ENCODE measurements at places on chromosomes 1 and 21.
A peak's percentile ranks its signal among the peaks of the same experiment; 100 is the strongest.

GRCh38 chr1:6141592-6141991 lies 38.5 kb downstream of the CHD5 start:
- DNase-seq = no peak

DNA sequence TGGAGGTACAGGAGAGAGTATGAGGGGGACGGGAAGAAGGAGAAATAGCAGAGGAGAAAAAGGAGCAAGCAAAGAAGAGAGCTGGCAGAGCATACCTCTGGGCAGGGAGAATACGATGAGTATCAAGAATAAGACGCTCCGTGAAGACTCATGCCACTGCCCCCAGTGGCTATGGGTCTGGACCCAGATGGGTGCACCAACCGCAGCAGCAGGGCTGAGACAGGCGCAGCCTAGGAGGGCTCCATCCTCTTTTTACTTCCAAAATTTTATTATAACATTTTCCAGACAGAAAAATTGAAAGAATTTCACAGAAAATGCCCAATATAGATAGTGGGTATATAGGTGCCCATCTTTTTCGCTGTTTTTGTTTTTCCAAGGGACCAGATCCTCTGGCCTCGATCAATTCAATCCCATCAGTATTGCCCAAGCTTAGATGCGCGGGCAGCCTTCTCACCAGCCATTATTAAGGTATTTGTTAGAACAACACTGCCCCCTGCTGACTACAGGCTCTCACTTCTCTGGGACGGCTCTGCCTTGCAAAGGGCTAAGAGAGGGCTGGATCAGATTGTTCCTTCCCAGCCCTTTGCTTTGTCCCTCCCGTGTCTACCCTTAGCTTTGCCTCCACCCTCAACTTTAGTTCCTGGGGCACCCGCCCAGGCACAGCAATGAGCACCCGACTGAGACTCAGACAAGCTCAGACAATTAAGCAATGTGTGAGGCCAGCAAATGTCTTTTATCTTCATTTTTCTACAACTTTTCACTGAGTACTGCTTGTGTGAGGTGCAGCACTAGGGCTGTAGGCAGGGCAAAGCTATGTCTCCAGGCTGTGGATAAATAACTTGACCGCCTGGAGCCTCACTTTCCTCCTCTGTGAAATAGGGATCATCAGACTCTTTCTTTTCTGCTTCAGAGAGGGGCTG lies 17.5 kb upstream of the CAMK1G start:
- DNase-seq = peak; percentile 38

DNA sequence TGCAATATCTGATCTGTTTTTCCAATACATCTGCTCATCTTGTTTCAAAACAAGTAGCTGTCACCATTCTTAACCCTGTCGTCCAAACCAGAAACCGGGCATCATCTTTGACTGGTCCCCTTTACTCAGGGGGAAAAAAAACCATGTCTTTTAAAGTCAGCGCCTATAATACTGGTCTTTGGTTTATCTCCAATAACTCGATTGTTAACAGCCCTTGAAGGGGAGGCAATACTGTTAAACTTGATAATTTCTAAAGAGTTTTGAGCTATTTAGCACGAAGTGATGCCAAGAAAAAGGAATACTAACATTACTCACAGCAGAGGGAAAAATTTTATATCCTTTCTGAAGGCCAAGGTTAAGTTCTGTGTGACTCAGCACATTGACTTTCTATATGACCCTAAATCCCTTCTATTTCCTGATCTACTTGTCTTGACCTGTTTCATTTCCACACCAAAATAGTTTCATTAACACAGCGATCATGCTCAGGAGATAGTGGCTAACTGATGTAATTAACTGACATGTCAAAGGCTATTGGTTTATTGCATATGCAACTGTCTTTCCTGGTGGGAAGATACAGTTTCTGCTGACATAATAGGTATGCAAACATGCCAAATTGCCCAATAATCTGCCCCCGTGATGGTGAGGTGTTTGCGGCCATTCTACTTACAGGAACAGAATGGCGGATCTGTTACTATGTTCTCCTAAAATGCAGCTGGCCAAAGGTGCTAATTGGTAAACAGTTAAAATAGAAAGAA lies 59.1 kb downstream of the NFIA start:
- no peak for DNase-seq

DNA sequence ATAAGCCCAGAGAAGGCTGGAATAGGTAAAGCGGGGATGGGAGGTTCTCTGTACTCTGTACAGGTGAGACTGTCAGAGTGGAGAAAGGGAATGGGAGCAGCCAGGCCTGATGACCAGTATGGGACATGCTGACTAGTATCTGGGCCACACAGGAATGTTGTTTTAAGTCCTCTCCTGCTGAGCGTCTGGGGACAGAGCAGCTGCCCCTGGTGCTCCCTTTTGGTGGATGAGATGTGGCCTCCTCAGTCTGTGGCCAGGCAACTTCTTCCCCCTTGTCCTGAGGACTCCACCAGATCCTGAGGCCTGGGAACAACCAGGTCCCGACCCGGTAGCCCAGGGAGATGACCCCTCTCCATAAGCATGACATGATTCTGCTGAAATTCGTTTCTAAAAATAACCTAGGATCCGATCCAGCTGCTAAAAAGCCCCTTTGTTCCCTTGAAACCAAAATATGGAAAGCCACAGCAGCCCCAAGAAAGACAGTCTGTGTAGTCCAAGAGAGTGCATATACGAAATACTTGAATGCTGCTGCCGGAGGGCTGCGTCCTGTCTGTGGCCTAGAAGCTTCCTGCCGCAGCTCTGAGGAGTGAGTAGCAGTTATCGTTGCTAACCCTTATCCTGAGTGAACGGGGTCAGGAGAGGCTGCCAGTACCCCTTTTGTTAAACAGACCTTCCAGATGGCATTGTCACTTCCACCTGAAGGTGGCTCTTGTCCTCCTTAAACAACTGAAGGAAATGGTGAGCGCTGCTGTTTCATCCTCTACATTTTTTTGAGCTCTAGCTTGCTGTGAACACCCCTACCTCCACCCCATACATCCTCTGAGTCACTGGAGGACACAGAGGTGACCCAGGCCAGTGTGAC lies 47.1 kb downstream of the ATP2B4 start:
- peak; percentile 59 for DNase-seq

DNA sequence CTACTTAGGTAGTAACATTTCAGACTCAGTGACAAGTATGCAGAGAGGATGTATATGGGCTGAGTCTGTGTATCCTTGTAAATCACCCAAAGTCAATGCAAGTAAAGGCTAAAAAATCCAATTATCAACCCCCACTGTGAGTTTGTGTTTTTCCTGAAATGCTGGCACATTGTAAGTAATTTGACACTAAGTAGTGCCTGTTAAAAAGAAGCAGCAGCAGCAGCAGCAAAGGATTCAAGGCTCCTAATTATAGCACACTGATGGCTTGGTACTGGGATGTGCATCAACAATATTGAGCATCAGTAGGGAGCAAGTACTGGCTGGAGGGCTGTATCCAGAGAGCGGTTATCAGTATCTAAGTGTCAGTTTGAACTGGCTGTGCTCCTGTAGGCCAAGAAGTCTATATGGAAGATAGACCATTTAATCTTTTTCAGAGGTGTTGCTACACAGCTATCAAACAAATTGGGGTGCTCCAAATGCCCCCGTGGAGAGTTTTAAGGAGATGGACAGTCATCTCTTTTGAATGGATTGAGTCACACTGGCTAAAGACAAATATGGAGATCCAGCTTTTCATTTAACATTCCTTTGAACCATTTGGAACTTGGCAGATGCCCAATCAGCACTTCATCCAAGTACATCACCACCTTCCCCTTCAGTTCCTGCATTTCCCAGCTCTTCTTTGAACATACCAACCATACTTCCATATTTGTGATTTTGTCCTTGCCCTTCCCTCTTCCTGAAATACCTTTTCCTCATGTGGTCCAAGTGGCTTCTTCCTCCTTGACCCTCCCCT lies 241.2 kb upstream of the ST6GALNAC5 start:
- DNase-seq = no peak

- DNase-seq = no peak
Measured at GRCh38 chr1:11929849-11930248, 3.6 kb upstream of the KIAA2013 start.

- no peak for DNase-seq
Measured at GRCh38 chr1:58803858-58804257, 20.0 kb upstream of the JUN start.

GRCh38 chr1:21106709-21107108 lies 70.0 kb downstream of the EIF4G3 start:
- DNase-seq = no peak

GRCh38 chr1:169521226-169521625 lies 35.5 kb upstream of the SLC19A2 start:
- DNase-seq = no peak

- DNase-seq = no peak
Measured at GRCh38 chr1:17065666-17066065, 11.8 kb upstream of the SDHB start.

GRCh38 chr21:43986544-43987451 lies 25.3 kb upstream of the TRAPPC10 start:
- no peak for DNase-seq

DNA sequence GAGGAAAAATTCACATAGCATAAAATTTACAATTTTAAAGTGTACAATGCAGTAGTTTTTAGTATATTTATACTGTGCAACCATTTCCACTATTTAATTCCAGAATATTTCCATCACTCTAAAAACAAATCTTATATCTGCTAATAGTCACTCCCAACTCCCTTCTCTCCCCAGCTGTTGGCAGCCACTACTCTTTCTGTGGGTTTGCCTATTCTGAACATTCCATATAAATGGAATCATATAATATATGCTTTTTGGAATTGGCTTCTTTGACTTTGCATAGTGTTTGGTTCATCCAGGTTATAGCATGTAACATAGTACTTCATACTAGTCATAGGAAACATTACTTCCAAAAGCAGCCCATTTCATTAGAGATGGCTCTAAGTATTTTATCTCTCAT lies 25.0 kb upstream of the TMEM39B start:
- DNase-seq = no peak

- no peak for DNase-seq
Measured at GRCh38 chr1:194004146-194004545, 817.7 kb upstream of the B3GALT2 start.

- no peak for DNase-seq
Measured at GRCh38 chr1:170580636-170581440, 48.9 kb downstream of the GORAB start.

- peak; percentile 5 for DNase-seq
Measured at GRCh38 chr21:23936224-23936623, 1671.1 kb downstream of the MRPL39 start.

DNA sequence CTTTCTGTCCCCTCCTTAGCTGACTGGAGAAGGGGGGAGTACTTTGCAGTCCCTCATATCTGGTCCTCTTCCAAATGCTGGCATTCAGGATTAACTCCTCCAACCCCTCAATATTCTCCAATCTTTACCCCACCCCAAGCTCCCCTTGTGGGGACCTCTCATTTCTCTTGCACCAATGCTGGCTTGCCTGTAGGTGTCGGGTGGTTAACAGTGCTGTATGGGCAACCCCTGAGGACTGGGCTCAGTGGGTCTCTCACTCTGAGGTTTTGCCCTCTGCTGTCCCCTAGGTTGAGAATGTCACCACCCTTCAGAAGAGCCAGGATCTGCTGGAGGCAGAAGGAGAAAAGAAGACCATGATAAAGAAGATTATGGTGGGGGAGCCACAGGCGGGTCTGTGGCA lies 27.0 kb downstream of the MROH7 start:
- DNase-seq = no peak

- no peak for DNase-seq
Measured at GRCh38 chr1:215797859-215798258, 230.8 kb downstream of the KCTD3 start.

GRCh38 chr1:247646867-247647266 lies 32.7 kb downstream of the OR13G1 start:
- no peak for DNase-seq

DNA sequence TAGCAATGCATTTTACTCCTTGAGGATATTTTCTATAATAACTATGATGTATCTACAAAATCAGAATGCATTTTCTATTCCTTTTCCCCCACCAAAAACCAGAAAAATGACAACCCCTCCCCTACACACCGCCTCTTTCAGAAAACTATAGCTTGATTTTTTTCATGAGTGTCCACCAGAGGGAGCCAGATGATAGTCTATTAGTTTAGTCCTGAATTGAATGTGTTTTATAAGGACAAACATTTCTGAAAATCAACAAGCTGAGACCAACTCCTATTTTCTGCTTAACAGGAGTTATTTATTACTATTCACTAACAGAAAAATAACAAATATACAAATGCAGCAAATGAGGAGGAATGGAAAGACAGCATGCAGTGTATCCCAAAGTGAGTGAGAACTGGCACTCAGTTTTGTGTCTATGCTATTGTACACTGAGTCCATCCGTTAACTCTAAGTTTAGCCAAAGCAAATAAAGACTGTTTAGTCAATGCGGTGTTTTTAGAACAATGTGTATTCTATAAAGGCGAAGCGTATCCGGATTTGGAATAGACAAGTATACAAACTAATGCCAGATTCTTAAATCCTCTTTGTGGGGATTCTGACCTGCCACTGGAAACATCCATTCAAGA lies 182.6 kb downstream of the VAV3 start:
- peak; percentile 5 for DNase-seq

DNA sequence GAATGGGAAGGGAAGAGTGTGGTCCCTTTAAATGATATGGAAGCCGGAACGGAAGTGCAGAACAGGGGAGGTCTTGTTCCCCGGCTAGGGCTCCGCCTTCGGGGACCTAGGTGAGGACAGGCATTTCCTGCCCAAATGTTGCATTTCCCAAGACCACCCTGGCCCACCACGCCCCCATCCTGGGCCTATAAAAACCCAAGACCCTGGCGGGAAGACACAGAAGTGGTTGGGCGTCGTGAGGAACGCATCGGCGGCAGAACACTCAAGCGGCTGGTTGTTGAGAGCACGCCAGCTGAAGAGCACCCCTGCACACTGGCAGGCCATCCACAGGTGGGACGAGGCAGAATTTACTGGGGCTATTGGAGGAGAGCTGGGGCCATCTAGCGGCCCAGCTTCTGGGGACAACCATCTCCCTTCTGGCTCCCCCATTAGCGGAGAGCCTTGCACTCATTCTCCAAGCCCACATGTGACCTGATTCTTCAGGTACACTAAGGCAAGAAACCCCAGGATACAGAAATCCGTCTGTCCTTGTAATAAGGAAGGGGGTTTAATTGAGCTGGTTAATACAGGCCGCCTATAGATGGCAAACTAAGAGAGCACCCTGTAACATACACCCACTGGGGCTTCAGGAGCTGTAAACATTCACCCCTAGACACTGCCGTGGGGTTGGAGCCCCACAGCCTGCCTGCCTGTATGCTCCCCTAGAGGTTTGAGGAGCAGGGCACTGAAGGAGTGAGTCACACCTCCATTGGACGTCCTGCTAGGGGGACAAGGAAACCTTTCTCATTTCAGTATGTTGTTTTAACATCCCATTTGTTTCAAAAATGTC lies 1327.9 kb downstream of the BRINP3 start:
- DNase-seq = no peak

DNA sequence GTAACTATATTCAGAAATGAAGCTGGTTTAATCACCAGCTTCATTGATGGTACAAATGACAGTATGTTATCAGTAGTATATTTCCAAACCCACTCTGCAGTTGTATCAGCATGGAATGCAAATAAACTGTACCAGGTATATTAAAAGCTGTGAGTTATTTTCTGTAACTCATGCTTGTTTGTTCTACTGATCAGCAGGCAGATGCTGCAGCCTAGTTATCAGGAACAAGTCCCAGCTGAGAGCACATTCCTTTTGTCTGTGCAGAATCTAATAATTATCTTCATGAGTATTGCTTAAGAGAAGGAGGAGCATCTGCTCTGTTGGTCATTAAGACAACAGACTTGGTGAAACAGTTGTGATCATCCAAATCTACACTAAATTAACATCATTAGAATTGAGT lies 1331.1 kb downstream of the MRPL39 start:
- DNase-seq = peak; percentile 10

GRCh38 chr1:39412892-39413291 lies 78.5 kb upstream of the BMP8A start:
- no peak for DNase-seq

- peak; percentile 1 for DNase-seq
Measured at GRCh38 chr1:7070389-7071029, 285.3 kb downstream of the CAMTA1 start.

All from AG04449 (cell line).